ENCODE measurements at places on chromosomes 3 and 15. TPM values are rescaled to one million over a fixed set of nuclear protein-coding genes. Genes with fewer than 3 reads are reported as not detected.

Gene CIP2A
- total RNA-seq: 12.8 TPM

Gene HGD
- not detected for total RNA-seq

Gene RNF168
- total RNA-seq: 18.2 TPM

Gene TJP1
- total RNA-seq: 76.4 TPM

Gene KBTBD8
- 2.6 TPM for total RNA-seq

Gene EXOSC7
- total RNA-seq: 40.7 TPM

Gene CLSTN2
- 2.9 TPM for total RNA-seq

Gene TP63
- 86.9 TPM for total RNA-seq

Gene TMEM39A
- 46.2 TPM for total RNA-seq

Data from skin of body (tissue), 3 donors.